Neural crest cell (in vitro differentiated cells): ENCODE measurements at places on chromosomes 5 and 9. TPM values are rescaled to one million over a fixed set of nuclear protein-coding genes. Genes with fewer than 3 reads are reported as not detected.

Gene CFAP77
- total RNA-seq, result 0.23 and 0.27 TPM in 2 replicates

Gene SHC3
- 14.9 and 17.7 TPM in 2 replicates for total RNA-seq

Gene ABO
- 0.11 and 0.40 TPM in 2 replicates for total RNA-seq

Gene SLC6A19
- total RNA-seq, result not detected in 2 replicates

Gene WDR31
- 3.5 and 3.6 TPM in 2 replicates for total RNA-seq

Gene CD274
- not detected in 2 replicates for total RNA-seq

Gene SVEP1
- total RNA-seq, result 1.3 and 1.5 TPM in 2 replicates
